ENCODE measurements at places on chromosomes 7 and 10.
A peak's percentile ranks its signal among the peaks of the same experiment; 100 is the strongest.

- peaks cover 34% of the 10 kb centered on the region for H3K4me1 ChIP-seq
- H3K27ac ChIP-seq = no peak overlapping the region
- no peak for DNase-seq
- H3K4me3 ChIP-seq = no peak overlapping the region
- H3K36me3 ChIP-seq = no peaks in the 10 kb centered on the region
- no peaks in the 10 kb centered on the region for H3K27me3 ChIP-seq
These were observed 39.8 kb upstream of the SRGN start for GRCh38 chr10:69048103-69048502.

GRCh38 chr7:27032839-27033238 is 63.0 kb downstream of the HOXA1 start:
- no peaks in the 10 kb centered on the region for H3K27me3 ChIP-seq
- no peaks in the 10 kb centered on the region for H3K36me3 ChIP-seq
- H3K27ac ChIP-seq = peak overlapping the region; percentile 90
- H3K4me1 ChIP-seq = peaks cover 7% of the 10 kb centered on the region
- DNase-seq = no peak
- H3K4me3 ChIP-seq = no peak overlapping the region

DNA sequence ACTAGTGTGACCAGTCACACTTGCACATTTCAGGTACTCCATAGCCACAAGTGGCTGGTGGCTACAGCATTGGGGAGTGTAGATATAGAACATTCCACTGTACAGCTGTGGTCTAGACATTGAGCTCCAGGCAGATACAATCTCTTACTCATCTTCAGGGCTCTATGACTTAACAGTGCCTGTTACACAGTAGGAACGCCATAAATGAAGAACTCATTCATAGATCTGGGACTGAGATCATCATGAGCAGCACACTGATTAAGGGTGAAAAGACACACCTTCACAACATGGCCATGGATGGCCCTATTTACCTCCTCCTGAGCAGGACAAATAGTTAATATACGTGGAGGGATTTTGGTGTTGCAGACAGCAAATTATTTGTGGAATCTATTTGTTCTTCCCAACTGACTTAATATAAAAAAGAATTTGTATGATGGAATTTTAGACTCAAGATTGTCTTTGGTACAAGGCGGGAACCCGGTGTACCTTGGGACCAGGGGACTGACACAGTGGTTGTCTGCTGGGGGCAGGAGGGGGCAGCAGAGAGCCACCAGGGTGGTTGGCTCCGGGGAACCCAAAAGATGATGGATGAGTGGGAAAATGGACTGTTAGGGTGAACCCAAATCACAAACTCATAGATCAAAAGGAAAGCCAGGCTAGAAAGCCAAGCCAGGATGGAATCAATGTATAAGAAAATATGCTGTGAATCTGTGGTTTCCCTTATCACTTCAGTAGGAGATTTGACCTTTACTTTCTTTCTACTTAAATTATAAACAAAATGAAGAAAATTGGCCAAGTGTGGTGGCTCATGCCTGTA is 24.3 kb upstream of the CPA2 start:
- DNase-seq = no peak
- peaks cover 3% of the 10 kb centered on the region for H3K4me1 ChIP-seq
- peaks cover 2% of the 10 kb centered on the region for H3K36me3 ChIP-seq
- no peaks in the 10 kb centered on the region for H3K27me3 ChIP-seq
- no peak overlapping the region for H3K4me3 ChIP-seq
- H3K27ac ChIP-seq = no peak overlapping the region

GRCh38 chr10:46528675-46529615 is 27.5 kb downstream of the GPRIN2 start:
- peaks cover 3% of the 10 kb centered on the region for H3K27me3 ChIP-seq
- no peaks in the 10 kb centered on the region for H3K36me3 ChIP-seq
- no peaks in the 10 kb centered on the region for H3K4me1 ChIP-seq
- DNase-seq = no peak
- no peak overlapping the region for H3K27ac ChIP-seq

- peaks cover 2% of the 10 kb centered on the region for H3K4me1 ChIP-seq
- H3K4me3 ChIP-seq = no peak overlapping the region
- H3K27me3 ChIP-seq = peaks cover 2% of the 10 kb centered on the region
- peaks cover under 1% of the 10 kb centered on the region for H3K36me3 ChIP-seq
- H3K27ac ChIP-seq = no peak overlapping the region
These were observed 452.3 kb downstream of the DNAJB6 start for GRCh38 chr7:157789094-157789493.

DNA sequence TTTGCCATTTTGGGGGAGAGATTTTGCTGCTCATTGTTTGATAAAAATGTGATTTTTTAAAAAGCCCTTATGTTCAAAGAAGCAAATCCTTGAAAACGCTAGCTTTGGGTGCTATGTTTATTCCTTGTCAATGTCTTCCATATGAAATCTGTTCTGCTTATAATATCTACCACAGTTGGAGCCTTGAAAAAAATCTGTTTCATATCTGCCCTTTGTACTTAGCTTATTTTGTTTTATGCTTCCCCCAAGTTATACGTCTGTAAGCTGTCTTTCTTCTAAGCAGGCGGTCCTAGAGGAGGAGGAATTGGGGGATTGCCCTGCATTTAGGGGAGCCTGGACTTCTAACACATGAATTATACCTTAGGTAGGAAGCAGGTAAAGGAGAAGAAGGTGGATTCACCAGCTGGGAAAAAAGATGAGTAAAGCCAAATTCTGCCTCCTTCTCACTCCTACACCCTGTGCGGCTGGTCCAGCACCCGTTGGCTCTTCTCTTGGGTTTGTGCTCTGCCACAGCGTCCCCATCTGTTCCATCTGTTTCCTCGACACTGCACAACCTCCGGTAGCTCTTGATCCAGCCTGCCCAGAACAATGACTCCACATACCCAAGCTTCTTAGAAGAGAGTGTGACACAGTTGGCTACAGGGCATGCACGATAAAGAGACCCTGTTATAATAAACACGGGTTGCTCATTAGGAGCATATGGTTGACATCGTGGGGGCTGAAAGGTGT is 31.9 kb upstream of the NEUROD6 start:
- no peak overlapping the region for H3K27ac ChIP-seq
- H3K27me3 ChIP-seq = peaks cover 3% of the 10 kb centered on the region
- DNase-seq = no peak
- no peak overlapping the region for H3K4me3 ChIP-seq
- no peaks in the 10 kb centered on the region for H3K4me1 ChIP-seq

- H3K27me3 ChIP-seq = no peaks in the 10 kb centered on the region
- DNase-seq = peak; percentile 22
- H3K27ac ChIP-seq = peak overlapping the region; percentile 83
These were observed 482 bp downstream of the CCDC6 start for GRCh38 chr10:59905731-59906416.

DNA sequence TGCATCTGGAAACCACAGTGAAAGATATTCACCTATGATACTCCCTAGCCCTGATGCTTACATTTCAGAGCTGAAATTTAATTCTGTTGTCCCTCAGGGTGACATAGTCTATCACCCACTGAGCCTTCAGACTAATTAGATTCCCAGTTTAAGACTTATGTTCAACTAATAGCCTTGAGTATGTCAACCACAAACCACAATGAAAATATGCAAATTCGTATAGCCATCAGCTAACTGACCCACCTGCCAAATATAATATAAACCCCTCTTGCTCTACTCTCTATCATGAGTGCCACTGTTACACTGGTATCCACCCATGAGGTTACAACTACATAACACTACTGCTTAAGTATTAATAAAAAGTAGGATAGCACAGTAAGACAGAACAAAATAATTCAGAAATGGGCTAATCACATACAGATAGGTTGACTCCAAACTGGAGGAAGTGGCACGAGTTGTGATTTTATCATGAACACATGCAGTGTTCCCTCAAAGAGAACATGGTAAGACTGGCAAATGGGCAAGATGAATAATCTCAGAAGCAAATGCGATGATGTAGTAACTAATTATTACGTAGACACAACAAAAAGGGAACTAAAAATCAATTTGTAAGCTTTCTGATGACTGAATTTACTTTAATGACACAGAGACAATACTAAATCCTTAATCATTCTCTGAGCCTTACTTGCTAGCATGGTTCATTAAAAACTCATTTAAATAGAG is 290.6 kb downstream of the PARD3 start:
- H3K4me1 ChIP-seq = no peaks in the 10 kb centered on the region
- H3K36me3 ChIP-seq = no peaks in the 10 kb centered on the region
- no peaks in the 10 kb centered on the region for H3K27me3 ChIP-seq
- H3K4me3 ChIP-seq = no peak overlapping the region
- H3K27ac ChIP-seq = no peak overlapping the region

DNA sequence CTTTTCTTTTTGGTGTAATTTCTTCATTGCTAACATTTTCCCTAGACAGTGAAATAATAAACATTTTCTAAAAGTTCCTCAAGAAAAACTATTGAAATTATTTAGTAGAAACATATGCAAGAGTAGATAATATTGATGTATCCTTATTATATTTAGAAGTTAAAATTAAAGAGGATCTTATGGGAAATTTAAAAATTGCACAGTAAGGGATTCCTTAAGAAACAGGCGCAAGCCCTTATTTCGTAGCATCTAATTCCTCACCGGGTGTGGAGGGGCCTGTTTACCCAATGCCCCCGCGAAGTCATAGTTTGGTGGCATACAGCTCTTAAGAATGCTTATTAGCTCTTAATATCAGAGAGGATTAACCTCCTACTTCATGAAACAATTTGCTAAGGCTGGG is 467.1 kb downstream of the DNAJB6 start:
- no peak for DNase-seq
- no peaks in the 10 kb centered on the region for H3K36me3 ChIP-seq
- H3K4me3 ChIP-seq = no peak overlapping the region
- H3K4me1 ChIP-seq = no peaks in the 10 kb centered on the region
- peaks cover 5% of the 10 kb centered on the region for H3K27me3 ChIP-seq
- H3K27ac ChIP-seq = no peak overlapping the region

DNA sequence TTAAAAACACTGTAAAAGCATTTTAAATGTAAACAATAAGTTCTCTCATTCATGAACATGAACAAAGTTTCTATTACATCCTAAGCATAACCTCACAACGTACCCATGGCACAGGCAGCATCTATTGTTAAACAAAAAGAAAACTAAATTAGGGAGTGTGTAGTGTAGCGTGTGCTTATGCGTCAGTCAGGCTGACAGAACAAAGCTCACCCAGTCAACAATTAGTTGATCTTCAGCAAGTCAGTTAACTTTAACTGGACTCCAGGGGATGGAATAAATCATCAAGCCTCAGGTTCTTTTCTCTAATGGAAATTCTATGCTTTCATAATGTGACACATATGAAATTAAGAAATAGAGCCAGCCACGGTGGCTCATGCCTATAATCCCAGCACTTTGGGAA is 91.6 kb upstream of the ODAD2 start:
- no peak overlapping the region for H3K27ac ChIP-seq
- no peaks in the 10 kb centered on the region for H3K4me1 ChIP-seq
- H3K4me3 ChIP-seq = no peak overlapping the region

DNA sequence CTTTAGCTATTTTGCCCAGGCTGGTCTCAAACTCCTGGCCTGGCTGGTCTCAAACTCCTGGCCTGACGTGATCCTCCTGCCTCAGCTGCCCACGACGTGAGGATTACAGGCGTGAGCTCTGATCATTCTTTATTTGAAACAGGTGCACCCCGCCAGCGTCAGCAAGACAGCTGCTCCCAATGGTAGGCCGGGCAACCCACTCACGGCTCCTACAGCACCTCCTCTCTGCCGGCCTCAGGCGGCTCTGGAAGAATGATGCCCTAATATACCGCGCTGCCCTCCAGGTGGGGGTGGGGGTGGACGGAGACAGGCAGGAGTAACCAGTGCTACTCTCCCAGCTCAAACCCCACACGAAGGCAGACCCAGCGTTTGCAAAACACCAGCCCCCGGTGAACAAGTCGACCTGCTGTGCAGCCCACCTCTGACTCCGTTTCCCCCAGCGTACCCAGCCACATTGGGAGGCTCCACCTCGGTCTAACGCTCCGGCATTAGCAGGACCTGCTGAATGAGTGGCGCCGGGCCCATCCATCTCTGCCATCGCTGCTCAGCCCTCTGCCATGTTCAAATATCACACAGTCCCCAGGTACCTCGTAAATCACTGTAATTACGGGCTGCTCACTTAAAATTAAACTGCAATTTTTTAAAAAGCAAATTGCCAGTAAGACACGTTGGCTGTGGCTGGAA is 148.6 kb downstream of the ELFN1 start:
- no peak overlapping the region for H3K27ac ChIP-seq
- H3K27me3 ChIP-seq = no peaks in the 10 kb centered on the region
- H3K4me1 ChIP-seq = peaks cover 14% of the 10 kb centered on the region
- H3K4me3 ChIP-seq = no peak overlapping the region

DNA sequence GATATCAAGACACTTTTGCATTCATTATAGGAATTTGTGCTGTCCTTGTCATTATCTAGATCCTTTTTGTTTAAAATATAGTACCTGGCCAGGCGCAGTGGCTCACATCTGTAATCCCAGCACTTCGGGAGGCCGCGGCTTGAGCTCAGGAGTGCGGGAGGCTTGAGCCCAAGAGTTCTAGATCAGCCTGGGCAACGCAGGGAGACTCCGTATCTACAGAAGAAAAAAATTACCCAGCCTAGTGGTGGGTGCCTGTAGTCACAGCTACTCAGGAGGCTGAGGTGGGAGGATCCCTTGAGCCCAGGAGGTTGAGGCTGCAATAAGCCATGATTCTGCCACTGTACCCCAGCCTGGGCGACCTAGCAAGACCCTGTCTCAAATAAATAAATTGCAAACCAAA is 621 bp upstream of the MORN4 start:
- no peak overlapping the region for H3K27ac ChIP-seq
- no peak for DNase-seq
- no peaks in the 10 kb centered on the region for H3K36me3 ChIP-seq

DNA sequence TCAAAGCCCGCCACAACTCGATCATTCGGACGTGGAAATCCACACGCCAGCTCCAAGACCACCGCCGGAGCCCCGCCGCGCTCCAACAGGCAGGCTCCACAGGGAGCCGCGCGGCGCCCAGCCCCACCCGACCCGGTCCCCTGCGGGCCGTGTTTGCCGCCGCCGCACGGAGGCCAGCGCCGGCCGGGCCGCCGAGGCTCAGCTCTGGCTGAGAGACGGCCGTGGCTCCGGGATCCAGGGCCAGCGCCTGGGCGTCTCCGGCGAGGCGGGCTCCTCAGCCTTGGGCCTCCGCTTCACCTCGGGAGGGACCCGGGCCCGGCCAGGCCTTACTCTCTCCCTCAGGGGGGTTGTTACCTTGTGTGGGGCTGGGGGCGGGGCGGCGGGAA is 333 bp downstream of the SMNDC1 start:
- peak overlapping the region; percentile 94 for H3K27ac ChIP-seq
- no peaks in the 10 kb centered on the region for H3K27me3 ChIP-seq
- H3K36me3 ChIP-seq = peaks cover 9% of the 10 kb centered on the region
- peaks cover 19% of the 10 kb centered on the region for H3K4me1 ChIP-seq
- peak overlapping the region; percentile 90 for H3K4me3 ChIP-seq
- no peak for DNase-seq

DNA sequence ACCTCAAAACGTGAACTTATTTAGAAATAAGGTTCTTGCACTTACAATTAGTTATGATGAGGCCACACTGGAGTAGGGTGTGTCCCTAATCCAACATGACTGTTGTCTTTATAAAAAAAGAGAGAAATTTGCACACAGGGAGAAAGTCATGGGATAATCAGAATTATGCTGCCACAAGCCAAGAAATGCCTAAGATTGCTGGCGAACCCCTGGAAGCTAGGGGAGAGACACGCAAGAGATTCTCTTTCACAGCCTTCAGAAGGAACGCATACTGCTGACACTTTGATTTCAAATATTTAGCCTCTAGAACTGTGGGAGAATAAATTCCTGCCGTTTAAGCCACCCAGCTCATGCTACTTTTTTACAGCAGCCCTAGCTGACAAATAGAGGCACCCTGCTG is 138.3 kb downstream of the CCDC71L start:
- peaks cover 17% of the 10 kb centered on the region for H3K27me3 ChIP-seq
- no peaks in the 10 kb centered on the region for H3K4me1 ChIP-seq
- H3K36me3 ChIP-seq = peaks cover 2% of the 10 kb centered on the region

- no peak for DNase-seq
- H3K4me3 ChIP-seq = no peak overlapping the region
- no peaks in the 10 kb centered on the region for H3K27me3 ChIP-seq
- no peaks in the 10 kb centered on the region for H3K4me1 ChIP-seq
- no peak overlapping the region for H3K27ac ChIP-seq
These were observed 711.2 kb upstream of the NRP1 start for GRCh38 chr10:34045571-34046190.

Measured in memory B cell (primary cell).